ENCODE measurements at places on chromosomes 11 and 22.

DNA sequence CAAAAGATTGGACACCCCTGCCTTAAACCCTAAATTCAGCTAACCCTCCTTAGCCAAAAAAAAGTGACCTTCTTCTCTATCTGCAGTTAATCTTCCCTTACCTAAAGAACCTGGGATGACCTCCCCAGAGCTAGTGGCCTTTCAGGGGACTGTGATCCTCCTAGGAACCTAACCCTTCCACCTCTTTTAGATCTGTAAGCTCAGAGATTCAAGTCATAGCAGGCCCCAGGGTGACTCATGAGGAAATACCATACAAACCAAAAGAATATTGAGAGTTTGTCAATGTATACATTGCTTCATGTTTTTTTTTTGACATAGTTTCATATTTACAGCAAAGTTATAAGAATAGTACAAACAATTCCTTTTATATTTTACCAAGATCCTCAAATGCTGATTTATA, 38.3 kb upstream of the CXCR5 start:
- no peak for DNase-seq

GRCh38 chr11:109914038-109914437, 179.2 kb upstream of the ZC3H12C start:
- DNase-seq, result no peak

DNA sequence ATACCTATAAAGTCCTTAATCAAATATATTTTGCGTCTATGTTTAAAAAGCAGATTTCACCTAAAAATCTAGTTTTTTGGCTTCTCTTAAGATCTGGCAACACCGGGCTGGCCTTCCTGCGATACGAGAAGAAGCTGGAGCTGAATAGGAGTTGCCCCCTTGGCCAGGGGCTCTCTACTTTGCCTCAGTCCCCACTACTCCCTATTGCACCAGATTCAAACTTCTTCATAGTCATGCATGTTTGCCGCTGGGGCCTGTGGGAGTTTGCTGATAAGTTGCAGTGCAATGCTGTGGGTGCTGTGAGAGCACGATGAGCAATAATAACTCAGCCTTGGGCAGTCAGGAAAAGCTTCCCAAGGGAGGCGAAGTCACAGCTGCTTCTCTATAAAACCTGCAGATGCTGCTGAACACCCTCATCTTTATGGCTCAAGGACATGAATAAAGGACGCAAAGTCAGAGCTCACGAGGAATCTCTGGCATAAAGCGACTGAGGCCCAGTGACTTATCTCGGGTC, 15.2 kb upstream of the EIF3D start:
- DNase-seq, result no peak

DNA sequence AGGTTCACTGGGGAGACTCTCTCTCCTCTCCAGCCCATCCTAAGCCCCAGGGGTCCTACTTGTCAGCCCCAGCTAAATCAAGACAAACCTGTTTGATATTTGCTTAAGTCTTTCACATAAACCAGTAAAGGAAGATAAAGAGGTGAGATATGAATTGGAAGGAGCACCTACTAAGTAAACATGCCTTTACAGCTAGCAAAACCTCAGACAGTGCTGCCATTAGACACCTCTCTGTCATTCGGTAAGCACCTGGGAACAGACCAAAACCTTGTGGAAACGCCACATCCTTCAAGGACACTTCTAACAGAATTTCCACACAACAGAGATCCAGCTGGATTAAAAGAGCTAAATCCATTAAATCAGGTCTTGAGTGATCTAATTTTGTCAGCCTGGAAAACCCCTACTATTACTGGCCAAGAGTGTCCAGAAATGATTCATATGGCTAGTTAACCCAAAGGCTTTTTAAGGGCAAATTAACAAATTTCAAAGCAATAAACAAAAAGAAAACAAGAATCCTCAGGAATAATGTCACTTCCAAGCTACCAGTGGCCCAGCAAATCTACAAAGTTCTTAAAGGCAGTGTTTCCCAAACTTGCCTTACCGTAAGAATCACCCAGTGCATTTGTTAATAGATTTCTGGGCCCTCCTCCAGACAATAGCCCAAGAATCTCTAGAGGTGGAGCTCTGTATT, 2.4 kb downstream of the VPS37C start:
- DNase-seq, result no peak

- no peak for DNase-seq
These were observed 203.7 kb downstream of the TENM4 start for GRCh38 chr11:79237091-79237490.

- no peak for DNase-seq
These were observed 451 bp downstream of the CDC45 start for GRCh38 chr22:19480173-19480568.

GRCh38 chr11:9815486-9816136, 151.7 kb downstream of the SWAP70 start:
- DNase-seq, result no peak

DNA sequence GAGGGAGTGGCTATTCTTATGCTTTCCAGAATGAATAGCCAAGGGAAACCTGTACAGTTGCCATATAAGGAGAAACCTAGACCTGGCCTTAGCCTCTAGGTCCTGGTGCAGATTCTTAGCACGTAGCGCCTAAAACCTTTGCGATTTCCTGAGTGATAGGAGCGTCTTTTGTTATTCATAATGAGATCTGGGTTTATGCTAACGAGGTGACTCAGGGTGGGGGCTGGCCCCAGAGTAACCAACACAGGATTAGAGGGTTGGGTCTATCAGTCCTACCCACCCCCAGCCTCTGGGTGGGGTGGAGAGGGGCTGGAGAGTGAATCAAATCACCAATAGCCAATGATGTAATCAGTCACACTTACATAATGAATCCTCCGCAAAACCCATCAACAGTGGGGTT, 73.4 kb upstream of the PARVG start:
- DNase-seq, result no peak

- no peak for DNase-seq
These were observed 199.5 kb downstream of the FAM76B start for GRCh38 chr11:95589893-95590612.

DNA sequence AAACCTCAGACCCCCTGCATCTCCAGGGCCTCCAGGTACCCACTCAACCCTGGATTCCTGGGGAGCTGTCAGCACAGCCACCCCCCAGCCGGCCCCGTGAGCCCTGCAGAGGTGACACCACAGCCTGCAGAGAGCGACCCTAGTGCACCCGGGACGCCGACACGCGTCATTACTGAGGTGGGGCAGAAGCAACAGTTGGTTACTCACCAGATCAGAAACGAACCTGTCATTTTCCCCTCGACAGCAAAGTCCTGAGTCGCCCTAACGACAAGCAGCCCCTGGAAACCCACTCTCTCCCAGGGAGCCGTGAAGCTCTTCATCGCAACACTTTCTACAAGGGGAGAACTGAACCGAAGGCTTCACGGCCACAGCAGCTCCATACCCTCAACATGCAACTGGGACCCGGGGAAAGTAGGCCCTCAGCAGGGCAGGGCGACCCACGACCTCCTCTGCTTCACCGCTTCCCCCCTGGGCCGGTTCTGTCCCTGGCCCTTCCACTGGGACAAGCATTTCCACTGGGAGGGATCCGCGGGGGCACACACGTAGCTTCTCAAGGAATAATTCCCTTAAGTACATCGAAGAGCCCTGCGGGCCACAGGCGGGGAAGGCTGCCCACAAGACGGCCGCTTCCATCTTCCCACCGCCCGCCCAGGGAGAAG, 1.6 kb downstream of the BRD1 start:
- no peak for DNase-seq

GRCh38 chr11:89489930-89490329, 1.2 kb downstream of the NOX4 start:
- DNase-seq, result no peak

GRCh38 chr22:30474121-30474520, 2.3 kb upstream of the SEC14L3 start:
- no peak for DNase-seq

GRCh38 chr11:127926721-127927120, 660.6 kb downstream of the ETS1 start:
- no peak for DNase-seq

GRCh38 chr22:36073476-36073875, 44.9 kb upstream of the RBFOX2 start:
- no peak for DNase-seq

- no peak for DNase-seq
These were observed 906.2 kb downstream of the BRD1 start for GRCh38 chr22:48921411-48921903.

DNA sequence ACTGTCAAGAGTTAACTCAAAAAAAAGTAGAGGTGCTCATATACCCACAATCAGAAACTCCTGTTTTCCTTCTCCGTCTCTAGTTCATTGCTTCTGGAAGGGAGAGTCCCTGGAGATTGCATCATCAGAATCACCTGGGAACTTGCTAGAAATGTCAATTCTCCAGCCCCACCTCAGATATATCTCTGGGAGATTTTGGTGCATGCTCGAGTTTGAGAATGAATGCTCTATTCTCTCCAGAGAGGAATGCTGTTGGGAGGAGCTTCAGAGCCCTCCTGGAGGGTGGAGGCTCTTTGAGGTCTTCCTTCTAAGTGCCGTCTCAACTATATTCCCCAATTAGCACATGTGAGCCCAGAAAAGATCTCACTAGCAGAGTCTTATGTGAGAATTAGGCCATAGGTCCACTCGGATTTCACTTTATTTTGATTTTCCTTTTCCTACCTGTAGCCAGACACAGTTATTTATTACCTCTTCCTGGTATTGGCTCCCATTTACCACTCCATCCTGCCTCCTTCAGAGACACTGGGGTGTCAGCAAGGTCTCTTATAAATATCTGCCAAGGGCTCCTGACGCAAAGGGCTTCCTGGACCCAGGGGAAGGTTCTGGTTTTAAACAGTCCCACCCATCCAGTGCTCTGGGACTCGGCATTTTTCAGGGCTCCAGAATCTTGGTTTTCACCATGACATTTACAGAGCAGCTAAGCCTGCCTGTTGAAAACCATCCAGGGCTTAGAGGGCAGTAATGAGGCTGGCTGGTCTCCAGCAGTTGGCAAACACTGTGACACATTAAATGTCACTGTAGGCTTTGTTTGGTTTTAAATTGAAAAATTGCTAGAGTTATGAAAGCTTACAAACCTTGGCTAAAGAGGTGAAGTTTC, 136.2 kb downstream of the CD44 start:
- no peak for DNase-seq

DNA sequence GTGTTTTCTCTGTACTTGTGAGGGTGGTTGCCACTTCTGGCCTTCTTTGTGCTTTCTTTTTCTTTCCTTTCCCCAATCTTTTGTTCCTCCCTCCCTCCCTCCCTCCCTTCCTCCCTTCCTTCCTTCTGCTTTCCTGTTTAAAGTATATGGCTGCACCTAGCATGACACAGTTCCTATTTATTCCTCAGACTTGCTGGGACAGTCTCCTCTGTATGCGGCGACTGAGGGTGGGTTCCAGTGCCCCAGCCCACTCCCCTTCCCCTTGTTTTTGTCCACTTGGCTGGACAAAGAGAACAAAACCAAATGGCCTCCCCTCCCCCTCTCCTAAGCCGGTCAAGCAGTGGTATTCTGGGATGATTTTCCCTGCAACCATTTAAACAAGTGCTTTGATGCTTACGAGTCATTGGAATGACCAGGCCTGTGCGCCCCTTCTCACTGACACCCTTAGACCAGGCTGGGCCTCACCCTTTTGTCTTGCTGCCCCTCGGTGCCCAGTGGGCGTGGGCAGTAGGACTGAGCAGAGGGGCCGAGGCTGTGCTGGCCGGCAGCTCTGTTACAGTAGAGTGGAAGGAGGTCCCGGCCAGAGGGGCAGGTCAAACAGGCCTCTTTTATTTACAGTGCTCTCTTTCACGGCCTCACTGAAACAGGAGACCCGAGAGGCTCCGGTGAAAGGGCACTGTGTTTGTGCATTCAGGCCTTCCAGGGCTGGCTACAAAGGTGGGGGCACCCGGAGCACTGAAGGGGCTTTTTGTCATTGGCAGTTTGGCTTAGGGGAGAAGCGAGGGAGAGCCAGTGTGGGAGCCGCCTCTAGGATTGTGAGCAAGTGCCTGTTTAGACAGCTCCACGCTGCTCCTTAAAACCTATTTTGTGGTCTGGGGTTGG, 32.2 kb downstream of the ZBTB16 start:
- no peak for DNase-seq

GRCh38 chr11:19821412-19821875, 108.8 kb downstream of the NAV2 start:
- no peak for DNase-seq

DNA sequence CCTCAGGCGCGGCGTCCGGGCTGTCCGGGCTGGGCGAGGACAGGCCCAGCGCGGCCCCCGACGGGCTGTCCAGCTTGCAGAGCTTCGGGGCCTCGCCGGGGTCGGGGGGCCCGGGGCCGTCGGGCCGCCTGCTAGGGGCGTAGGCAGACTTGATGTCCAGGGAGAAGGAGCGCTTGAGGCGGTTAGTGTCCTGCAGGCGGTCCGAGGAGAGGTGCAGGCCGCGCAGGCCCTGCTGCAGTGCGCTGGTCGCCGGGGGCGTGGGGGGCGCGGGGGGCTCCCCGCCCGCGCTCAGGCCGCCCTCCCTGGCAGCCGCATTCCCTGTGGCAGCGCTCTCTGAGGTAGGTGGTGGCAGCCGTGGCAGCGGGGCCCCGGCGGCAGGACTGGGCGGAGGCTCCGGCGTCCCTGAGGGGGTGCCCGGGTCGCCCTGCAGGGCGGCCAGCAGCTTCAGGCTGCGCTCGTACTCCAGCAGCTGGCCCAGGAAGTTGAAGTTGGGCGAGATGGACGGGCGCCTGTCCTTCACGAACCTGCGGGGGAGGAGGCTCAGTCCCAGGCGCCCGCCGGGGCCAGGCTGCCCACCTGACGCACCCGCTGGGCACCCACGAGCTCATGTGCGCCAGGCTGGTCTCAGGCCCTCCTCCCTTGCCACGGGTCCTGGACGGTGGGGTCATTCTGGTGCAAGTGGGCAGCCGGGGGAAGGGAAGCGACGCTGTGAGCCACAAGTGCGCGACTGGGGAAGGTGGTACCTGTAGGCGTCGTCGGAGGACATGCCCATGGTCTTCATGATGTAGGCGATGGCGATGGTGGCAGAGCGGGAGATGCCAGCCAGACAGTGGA, 14.8 kb downstream of the DUSP8 start:
- no peak for DNase-seq

- DNase-seq, result no peak
These were observed 24.0 kb upstream of the SC5D start for GRCh38 chr11:121268581-121268980.

DNA sequence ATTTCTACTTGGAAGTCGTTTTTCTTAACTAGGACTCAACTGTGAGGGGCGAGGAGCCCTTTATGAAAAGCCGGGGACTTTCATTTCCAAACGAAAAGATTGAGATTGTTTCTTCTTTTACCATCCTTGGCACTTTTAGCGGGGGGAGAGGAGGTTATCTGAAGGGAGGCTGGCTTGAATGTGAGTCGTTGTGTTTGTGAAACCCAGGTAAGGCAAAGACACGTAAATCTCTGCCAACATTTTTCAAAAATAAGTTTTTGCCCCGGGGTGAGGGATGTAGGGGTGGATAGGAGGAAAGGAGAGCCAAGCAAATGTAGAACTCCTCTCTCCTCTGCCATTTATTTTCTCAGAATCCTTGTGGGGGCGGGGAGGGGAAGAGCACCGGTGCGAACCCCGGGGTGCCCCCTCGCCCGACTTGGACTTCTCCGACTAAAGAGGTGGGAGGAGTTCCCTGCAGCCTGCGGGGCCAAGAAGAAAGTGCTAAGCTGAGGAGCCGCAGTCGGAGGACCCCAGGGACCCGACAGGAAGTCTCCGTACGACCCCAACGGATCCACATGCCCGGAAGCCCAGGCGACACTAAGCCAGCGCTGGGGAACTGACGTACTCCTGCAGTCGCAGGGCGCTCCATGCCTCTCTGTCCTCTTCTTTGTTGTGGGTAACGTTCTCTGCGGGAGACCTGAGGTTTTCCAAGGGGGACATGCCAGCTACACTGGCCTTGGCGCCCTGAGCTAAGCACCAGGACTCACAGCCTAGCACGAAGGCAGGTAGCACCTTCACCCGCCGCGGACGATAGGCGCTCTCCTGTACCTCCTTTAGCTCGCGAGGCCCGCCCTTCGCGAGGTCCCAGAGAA, 2.4 kb upstream of the WT1 start:
- no peak for DNase-seq

- no peak for DNase-seq
These were observed 3.8 kb upstream of the MFRP start for GRCh38 chr11:119350302-119350701.
